Left lobe of liver (tissue), 2 donors: ENCODE measurements at places on chromosomes 5 and 9. TPM values are rescaled to one million over a fixed set of nuclear protein-coding genes. Genes with fewer than 3 reads are reported as not detected.

- DNase-seq, result no peak
Observed at GRCh38 chr5:151459680-151460324, 12.4 kb downstream of the SLC36A1 start.

DNA sequence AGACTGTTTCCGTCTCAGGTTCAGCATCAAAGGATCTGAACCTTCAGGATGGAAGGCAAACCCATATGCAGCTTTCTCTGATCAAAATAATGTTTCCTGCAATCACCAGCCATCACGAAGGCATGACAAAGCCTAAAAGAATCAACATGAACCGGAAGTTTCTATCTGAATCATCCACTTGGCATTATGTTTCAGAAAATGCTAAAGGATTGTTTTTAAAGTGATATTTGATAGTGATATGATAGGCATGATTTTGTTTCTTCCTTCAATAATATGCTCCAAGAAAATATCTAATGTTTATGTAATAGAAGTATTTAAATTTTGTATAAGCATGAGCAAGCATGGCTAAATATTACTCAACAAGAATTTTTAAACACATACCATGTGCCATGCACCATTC is 219.6 kb downstream of the PLK2 start:
- no peak for DNase-seq

DNA sequence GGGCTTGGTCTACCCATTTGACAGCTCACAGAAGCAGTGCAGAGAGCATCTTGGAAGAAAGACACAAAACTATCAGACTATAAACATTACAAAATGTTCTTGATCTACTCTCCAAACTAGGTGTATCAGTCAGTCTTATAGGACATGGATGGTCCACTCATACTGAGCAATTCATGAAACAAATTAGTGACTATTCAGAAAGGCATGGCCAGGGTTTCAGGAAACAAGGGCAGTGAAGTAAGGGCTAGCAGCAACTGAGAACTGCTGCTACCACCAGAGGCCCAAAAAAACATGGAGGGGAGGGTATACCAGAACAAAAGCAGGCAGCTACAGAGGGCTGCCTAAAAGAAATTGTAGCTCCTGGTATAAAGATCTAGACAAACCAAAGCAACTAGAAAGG is 287.0 kb downstream of the PIK3R1 start:
- no peak for DNase-seq

DNA sequence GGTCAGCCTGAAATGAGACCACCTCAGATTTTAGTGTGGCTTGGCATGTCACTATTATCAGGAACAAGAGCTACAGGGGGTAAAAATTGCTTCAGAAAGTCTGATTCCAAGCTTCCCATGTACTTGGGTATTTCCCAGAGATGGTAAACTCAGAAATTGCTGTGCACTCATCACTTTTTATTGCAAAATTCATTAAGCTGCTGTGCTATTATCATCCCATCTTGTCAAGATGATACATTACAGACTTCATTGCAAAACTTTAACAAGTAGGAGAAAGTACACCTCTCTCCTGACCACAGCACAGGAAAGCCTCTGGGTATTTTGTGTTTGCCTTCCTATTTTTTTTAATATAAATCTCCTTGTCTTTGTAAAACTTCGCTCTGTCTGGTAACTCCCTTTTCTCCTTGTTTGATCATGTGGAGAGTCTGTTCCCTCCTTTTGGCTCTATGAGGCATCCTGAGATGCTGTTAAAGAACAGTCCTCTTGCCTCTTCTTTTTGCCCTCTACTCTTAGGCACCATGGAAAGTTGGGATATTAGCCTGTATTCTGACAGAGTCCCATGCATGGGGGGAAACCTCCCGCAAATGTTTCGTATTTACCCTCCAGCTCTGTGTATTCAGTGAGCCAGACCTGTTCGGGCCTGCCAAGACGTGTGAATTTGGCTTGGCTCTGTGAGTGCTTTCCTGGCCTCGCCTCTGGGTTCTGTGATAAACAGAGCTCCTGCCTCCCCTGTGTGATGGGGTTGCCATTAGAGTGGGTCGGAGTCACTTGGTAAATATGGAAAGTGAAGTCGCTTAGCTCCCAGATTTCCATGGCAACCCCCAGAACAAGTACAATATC is 260.7 kb downstream of the NR3C1 start:
- DNase-seq, result peak; percentile 53

DNA sequence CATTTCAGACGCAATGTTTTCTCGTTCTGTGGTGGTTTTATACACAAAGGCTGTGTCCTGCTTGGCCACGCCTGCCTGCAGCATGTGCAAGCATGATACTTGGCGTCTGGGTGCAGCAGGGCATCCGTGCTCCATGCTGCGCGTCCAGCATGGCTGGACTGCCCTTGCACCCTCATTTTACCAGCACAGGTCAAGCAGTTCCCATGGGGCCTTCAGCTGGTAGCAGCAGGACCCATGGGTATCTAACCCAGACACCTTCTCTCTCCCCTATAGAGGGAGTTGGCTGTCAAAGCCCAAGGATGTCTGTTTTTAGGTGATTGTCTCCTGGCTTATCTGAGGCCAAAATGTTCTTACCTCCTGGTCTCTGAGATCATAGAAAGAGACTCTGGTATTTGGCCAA is 158.3 kb upstream of the PITX1 start:
- no peak for DNase-seq

DNA sequence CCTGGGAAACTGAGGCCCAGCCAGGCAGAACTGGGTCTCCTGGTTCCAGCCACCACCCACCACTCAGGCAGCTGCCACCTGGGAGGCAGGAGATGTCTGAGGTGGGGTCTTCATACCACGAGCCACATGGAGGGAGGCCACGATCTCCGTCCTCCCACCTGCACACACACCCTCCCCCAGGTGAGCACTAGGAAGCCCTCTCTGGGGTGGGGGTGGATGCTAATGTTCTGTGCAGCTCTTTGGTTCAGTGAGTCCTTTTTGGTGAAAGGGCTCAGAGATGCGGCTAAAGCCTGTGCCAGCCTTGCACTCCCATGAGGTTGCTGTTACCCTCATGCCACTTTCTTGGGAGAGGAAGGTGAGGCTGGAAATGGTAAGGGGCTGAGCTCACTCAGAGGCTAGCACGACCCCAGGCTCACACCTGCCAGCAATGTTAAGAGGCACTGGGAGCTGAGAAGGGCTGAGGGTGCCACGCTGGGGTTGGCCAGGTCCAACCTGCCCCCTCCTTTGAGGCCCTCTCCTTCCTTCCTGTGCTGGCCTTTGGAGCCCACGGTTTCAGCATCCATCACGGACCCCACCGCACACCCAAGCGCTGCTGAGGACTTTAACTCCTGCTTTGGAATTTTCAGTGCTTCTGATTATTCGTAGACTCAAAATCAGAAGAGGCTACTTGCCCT is 26.6 kb upstream of the OBP2B start:
- no peak for DNase-seq

DNA sequence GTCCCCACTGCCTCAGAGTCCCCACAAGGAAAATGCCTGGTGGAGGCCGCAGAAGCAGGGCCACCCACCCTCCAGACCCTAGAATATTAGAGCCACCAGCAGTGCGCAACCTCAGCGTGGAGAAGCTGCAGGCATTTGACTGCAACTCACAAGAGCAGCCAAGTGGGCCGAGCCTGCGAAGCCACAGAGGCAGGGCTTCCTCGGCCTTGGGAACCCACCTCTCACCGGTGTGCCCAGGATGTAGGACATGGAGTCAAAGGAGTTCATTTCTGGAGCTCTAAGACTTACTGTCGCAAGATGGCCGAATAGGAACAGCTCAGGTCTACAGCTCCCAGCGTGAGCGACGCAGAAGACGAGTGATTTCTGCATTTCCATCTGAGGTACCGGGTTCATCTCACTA is 397.9 kb upstream of the PIK3R1 start:
- no peak for DNase-seq

The CDH10 gene
- total RNA-seq, result not detected

The SLC22A4 gene
- 0.20 TPM for total RNA-seq

DNA sequence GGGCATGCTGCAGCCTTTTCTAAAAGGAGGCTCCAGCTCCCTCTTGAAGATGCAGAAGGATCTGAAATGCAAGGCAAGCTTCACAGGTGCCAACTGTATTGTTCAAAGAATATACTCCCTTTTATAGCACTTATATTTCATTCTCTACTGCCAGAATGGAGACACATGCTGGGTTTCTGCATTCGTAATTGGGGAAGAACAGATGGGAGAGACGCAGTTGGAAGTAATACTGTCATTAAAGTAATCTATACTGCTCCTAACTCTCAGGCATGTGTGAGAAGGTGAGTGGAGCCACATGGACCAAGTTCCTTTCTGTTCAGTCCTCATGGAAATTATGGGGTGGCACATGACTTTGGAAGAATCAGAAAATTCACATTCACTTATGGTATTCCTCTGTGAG is 226.4 kb downstream of the TRIM32 start:
- no peak for DNase-seq

DNA sequence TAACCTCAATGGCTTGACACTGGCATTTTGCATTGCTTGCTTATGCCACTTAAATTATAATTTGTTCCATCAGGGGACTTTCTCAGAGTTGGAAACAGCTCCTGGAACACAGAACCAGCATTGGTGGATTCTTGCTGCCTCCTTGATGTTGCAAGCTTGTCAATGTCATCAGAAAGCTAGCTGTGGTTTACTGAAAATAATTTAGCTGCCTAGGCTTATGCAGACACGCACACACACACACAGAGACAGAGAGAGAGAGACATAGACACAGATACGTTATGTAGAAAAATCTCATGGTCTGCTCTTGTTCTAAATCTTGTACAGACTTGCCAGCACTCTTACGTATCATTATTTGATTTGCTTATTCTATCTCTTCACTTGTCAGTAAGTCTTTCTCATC is 78.0 kb downstream of the HMHB1 start:
- no peak for DNase-seq

- DNase-seq, result peak; percentile 79
Observed at GRCh38 chr9:86947146-86948073, at the start of gene GAS1. GAS1 (minus strand) TSS chr9:86947506; CDS start chr9:86946779, 727 bp downstream.

The MLANA gene
- not detected for total RNA-seq

GRCh38 chr9:83208065-83208850 is 145.3 kb upstream of the RASEF start:
- DNase-seq, result no peak

- DNase-seq, result no peak
Observed at GRCh38 chr9:106958955-106959657, 96.1 kb downstream of the ZNF462 start.

The PTGER4 gene
- 0.96 TPM for total RNA-seq

The LSM11 gene
- total RNA-seq, result 0.86 TPM

The GPBP1 gene
- total RNA-seq, result 20.5 TPM

The ALAD gene
- 152 TPM for total RNA-seq

- no peak for DNase-seq
Observed at GRCh38 chr5:155091063-155091648, 77.6 kb downstream of the KIF4B start.

GRCh38 chr9:90702441-90702955 is 59.9 kb upstream of the DIRAS2 start:
- no peak for DNase-seq

- DNase-seq, result no peak
Observed at GRCh38 chr5:83354958-83355357, 116.6 kb upstream of the VCAN start.

DNA sequence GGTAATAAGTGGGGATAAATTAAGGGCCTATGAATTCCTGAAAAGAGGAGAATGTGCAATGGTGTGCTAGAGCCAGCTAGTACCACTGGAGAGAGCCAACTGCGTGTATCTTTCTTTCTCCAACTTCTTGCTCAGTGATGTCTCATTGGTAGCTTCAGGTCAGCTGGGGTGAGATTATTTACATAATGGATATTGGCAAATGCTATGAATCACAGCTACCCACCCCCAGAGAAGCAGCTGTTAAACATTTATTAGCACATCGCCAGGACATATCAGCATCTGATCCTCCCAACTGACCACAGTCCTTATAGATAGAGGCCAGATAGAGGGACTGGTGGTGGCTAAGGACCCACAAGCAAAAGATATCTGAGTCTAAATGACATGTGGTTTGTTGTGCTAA is 421.3 kb downstream of the ACTL7B start:
- no peak for DNase-seq

The OLFM1 gene
- 1.8 TPM for total RNA-seq

- DNase-seq, result no peak
Observed at GRCh38 chr9:84778570-84778969, 109.0 kb downstream of the NTRK2 start.

The RGP1 gene
- total RNA-seq, result 14.5 TPM

- DNase-seq, result no peak
Observed at GRCh38 chr5:119357808-119358529, 2.1 kb downstream of the TNFAIP8 start.

GRCh38 chr5:115151208-115151805 is 18.4 kb downstream of the TRIM36 start:
- DNase-seq, result no peak

The SCGB3A2 gene
- total RNA-seq, result not detected

The IFNK gene
- total RNA-seq, result not detected

DNA sequence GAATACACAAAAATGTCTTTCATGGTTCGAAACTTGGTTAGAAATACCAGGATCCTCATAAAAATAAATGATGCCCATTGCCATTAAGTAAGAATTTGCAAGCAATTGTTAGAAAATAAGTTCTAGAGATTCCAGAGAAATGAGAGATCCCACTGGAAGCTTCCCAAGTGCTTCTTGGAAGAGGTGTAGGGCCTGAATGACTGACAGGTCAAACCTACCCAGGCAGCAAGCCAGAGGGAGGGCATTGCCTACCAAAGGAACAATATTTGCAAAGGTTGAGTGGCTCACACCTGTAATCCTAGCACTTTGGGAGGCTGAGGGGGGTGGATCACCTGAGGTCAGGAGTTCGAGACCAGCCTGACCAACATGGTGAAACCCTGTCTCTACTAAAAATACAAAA is 777.0 kb upstream of the WWC1 start:
- peak; percentile 46 for DNase-seq

The DAB2 gene
- 7.6 TPM for total RNA-seq

The NR6A1 gene
- 2.4 TPM for total RNA-seq

The ZNF367 gene
- 1.0 TPM for total RNA-seq

The ANKRD34B gene
- not detected for total RNA-seq

The SEMA4D gene
- total RNA-seq, result 3.9 TPM

GRCh38 chr9:126157826-126158587 is 168.6 kb upstream of the MVB12B start:
- DNase-seq, result no peak

GRCh38 chr5:153626836-153627235 is 136.4 kb downstream of the GRIA1 start:
- no peak for DNase-seq
